ENCODE measurements at places on chromosomes 2 and 18.

GRCh38 chr18:13112982-13113381, 105.6 kb upstream of the LDLRAD4 start:
- no peak for DNase-seq

DNA sequence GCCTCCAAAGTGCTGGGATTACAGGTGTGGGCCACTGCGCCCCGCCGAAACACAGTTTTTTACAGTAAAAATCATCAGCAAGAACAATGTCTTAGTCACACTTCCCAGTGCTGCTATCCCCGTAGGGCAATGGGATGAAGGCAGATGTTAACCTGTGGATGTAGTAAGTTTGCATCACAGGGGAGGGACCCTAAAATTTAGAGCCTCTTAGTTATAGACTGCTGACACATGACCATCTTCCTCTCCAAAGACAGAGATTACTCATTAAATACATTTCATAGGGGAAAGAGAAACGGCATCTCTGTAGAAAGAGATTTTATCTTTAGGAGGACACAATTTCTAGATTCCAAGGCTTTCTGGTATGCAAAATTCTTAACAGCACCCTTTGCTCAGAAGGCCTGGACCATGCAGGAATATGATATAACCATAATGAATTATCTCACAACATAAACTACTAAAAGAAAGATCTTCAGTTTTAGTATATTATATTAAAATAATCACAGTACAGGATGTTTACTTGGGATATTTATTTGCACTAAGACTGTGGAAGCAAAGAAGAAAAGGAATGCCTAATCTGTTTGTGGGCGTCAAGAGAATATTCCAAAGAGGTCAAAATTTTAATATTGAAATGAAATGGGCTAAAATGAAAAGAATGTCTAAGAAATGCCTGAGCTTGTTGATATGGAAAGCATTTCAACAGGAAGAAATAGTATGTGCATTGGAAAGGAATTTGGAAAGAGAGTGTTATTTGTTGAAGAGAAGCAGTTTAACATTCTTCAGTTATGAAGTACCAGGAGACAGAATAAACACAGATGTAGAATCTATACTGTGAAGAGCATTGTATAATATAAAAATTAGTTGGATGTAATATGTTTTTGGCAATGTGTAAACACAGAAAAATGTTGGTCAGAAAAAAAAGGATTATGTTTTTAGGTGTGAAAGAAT, 1228.3 kb upstream of the CHAC2 start:
- DNase-seq = no peak

DNA sequence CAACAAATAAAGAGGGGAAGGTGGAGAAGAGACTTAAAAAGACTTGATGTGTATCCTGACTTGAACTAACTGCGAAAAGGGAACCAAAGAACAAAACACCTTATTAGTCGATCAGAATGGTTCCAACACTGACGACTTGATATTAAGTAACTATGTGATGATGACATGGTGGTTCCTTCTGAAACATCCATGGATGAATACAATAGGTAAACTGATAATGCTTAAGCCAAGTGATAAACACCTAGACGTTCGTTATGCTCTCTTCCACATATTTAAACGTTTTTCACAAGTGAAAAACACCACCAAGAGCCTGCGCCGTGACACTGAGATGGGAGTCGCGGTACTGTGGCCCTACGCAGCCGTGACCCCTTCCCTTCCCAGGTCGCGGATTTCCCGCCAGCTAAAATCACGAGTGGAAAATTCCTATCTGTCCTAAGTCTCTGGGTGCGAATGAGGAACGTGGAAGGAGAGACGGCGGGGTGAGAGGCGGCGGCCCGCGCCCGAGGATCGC, 797 bp downstream of the TTC32 start:
- DNase-seq = no peak

DNA sequence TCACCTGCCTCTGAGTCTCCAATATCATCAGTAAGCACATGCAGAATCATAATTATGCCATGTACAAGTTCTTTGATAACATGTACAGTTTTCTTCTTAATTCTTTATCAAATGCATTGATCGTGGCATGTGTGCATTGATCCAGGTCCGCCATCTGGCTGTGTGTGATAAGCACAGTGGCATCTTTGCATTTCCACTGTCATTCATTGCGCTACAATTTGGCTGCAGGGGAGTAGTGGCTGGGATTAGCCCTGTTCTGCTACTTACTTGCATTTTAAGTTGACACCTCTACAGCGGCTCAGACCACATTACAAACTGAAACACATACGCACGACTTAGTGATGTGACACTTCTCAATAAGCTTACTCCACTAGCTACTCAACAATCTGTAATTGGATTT, 83.6 kb upstream of the OTX1 start:
- no peak for DNase-seq

DNA sequence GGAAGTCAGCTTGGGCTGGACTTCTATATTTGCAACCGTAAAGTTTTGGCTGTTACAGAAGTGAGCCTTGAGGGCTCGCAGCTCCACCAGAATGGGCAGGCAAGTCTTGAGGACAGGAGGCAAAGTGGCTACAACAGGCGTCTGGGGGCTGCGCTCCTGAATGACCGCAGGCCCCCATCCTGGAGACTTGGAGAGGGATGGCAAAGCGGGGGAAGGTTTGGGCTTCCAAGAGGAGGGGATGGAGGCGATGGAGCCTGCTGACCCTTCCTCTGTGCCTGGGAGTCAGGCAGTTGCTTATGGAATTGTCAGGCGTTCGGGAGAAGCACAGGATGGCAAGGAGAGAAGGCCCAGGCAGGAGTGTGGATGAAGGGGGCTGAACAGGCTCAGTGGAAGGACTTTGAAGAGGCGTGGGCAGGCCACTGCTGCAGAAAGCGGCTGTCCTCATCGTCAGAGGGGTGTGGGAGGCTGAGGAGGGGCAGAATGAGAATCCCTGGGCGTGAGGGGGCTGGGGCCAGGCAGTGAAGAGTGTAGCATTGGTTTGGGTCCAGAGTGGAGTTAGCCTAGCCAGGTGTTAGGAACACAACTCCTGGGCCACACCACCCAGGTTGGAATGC, 72.3 kb downstream of the INHBB start:
- DNase-seq = no peak

- DNase-seq = no peak
These were observed 187.8 kb downstream of the FTCDNL1 start for GRCh38 chr2:199663157-199663556.

DNA sequence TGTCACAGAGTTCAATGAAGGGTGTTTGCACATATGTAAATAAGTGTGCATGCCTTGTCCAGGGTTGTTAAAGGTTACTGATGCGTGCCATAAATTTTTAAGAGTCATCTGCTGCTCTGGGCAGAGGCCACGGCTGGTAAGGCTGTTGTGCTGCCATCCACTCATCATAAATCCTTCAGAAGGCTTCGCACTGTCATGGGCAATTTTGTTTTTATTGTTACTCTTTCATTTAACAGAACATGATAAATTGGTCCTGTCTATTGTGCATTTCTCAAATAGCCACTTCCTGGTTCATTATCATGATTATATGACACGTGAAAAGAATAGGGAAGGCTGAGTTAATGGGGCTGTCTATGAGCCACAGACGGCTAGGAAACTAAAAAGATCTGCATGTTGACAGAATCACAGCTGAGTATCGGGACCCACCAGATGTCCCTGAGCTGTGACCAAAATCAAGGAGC, 634.3 kb upstream of the SOX11 start:
- no peak for DNase-seq

- no peak for DNase-seq
These were observed 60.8 kb downstream of the MFSD6 start for GRCh38 chr2:190468814-190469569.

- no peak for DNase-seq
These were observed 39.9 kb downstream of the KIF1A start for GRCh38 chr2:240780023-240780700.

DNA sequence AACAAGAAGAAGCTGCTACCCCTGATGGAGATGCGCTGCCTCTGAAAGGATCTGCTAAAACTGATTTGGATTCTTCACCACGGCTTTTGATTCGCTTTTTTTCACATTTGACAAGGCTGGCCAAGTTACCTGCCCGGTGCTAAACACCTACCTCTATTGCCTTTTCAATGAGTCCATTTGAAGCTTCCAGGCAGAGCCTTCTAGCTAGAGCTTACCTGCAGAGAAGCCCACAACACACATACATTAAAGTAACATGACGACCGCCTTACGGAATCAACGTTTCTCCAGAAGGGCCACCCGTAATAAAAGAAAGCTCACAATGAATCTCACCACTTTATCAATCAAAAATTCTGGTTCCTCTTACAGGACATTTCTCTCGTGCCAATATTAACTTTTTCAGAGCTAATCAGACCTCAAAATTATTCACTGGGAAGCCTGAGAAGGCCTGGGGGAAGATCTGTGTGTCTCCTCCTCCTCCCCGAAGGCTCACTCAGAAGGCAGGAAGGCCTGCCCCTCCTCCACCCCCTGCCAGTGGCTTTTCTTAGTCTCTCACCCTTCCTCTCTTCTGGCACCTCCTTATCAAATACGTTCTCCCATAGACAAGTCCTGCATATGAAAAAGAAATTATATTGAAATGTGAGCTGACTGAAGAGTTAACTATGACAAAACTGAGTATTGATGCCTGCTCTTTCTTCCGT, 171.0 kb downstream of the DNER start:
- DNase-seq = no peak

GRCh38 chr2:209424781-209425470, 1.1 kb downstream of the MAP2 start:
- DNase-seq = no peak

DNA sequence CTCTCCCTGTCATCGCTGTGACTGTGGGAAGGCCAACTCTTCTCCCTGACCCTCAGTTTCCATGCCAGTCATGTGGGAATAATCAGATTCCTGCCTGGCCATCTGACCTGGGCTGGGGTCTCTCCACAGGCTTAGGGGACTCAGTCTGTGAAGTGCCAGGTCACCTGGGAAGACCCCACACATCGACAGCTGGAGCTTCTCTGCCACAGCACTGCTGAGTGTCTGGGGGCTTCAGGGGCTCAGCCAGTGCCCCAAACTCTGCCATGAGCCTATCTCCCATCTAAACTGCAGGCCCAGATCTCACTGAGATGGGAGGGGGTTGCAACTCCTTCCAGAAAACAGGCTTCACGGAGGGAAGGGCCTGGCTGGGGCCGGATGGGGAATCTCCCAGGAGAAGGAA, 42.0 kb upstream of the OTOS start:
- DNase-seq = no peak

GRCh38 chr2:235668782-235669181, 174.9 kb downstream of the AGAP1 start:
- no peak for DNase-seq

- no peak for DNase-seq
These were observed 5.1 kb upstream of the GPR155 start for GRCh38 chr2:174491947-174492346.

GRCh38 chr18:80231616-80232015, 15.7 kb downstream of the PARD6G start:
- no peak for DNase-seq

GRCh38 chr2:48048476-48049171, 142.3 kb upstream of the FBXO11 start:
- no peak for DNase-seq

- DNase-seq = no peak
These were observed 52.1 kb downstream of the VIL1 start for GRCh38 chr2:218471036-218471435.
